ENCODE measurements at places on chromosomes 11 and 22. TPM values are rescaled to one million over a fixed set of nuclear protein-coding genes. Genes with fewer than 3 reads are reported as not detected.

FREY1 gene
- total RNA-seq, result not detected

DAGLA gene
- 1.9 TPM for total RNA-seq

SYT13 gene
- 0.30 TPM for total RNA-seq

KCNJ5 gene
- total RNA-seq, result 2.8 TPM

SLC22A25 gene
- total RNA-seq, result not detected

CASP5 gene
- not detected for total RNA-seq

GGTLC3 gene
- not detected for total RNA-seq

PNPLA2 gene
- total RNA-seq, result 33.0 TPM

OR2AG2 gene
- total RNA-seq, result 0.17 TPM

RAB36 gene
- 9.0 TPM for total RNA-seq

GRCh38 chr11:8624698-8625097 lies 30.7 kb upstream of the STK33 start:
- H3K27me3 ChIP-seq, result no peaks in the 10 kb centered on the region
- H3K27ac ChIP-seq, result no peak overlapping the region
- no peak overlapping the region for H3K4me3 ChIP-seq

DNA sequence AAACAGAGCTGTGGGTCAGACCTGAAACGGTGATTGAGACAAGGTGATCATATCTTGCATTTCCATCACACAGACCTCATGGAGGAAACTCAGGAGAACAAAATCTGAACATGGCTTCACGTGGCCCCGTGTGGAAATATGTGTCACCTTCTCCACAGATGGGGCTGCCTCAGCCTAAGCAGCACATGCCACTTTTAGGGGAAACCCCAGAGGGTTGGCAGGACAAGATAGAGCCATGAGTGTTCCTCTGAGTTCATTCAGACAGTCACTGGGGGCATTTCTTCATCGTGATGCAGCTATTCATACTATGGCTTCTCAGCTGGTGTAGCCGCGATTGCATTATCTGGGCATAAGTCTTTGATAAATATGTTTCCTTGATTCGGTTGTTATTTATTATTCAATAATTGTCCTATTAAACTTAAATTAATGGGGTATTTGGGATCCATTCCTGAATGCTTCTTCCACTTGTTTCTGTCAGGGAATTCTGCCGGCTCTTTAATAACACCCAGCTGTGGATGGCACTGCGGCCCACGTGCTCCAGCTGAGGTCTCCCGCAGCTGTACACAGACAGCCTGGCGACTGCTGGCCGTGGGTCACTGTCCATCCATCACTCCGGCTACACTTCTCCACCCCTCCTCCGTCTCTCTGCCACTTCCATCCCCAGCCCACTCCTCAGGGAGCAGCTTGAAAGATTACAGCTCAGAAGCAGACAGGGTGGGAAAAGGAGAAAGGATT lies 485.1 kb downstream of the OPCML start:
- H3K27ac ChIP-seq, result no peak overlapping the region
- no peaks in the 10 kb centered on the region for H3K4me1 ChIP-seq
- no peaks in the 10 kb centered on the region for H3K36me3 ChIP-seq
- H3K27me3 ChIP-seq, result no peaks in the 10 kb centered on the region

GRCh38 chr11:61152816-61153592 lies 8.2 kb downstream of the VPS37C start:
- DNase-seq, result no peak
- no peaks in the 10 kb centered on the region for H3K27me3 ChIP-seq
- no peak overlapping the region for H3K27ac ChIP-seq
- peaks cover 11% of the 10 kb centered on the region for H3K4me1 ChIP-seq
- no peaks in the 10 kb centered on the region for H3K36me3 ChIP-seq

- DNase-seq, result peak; percentile 79
- H3K27ac ChIP-seq, result no peak overlapping the region
- H3K27me3 ChIP-seq, result no peaks in the 10 kb centered on the region
- H3K4me3 ChIP-seq, result no peak overlapping the region
- H3K4me1 ChIP-seq, result peaks cover 11% of the 10 kb centered on the region
Observed at GRCh38 chr22:41401781-41402648, 20.3 kb downstream of the TEF start.

DNA sequence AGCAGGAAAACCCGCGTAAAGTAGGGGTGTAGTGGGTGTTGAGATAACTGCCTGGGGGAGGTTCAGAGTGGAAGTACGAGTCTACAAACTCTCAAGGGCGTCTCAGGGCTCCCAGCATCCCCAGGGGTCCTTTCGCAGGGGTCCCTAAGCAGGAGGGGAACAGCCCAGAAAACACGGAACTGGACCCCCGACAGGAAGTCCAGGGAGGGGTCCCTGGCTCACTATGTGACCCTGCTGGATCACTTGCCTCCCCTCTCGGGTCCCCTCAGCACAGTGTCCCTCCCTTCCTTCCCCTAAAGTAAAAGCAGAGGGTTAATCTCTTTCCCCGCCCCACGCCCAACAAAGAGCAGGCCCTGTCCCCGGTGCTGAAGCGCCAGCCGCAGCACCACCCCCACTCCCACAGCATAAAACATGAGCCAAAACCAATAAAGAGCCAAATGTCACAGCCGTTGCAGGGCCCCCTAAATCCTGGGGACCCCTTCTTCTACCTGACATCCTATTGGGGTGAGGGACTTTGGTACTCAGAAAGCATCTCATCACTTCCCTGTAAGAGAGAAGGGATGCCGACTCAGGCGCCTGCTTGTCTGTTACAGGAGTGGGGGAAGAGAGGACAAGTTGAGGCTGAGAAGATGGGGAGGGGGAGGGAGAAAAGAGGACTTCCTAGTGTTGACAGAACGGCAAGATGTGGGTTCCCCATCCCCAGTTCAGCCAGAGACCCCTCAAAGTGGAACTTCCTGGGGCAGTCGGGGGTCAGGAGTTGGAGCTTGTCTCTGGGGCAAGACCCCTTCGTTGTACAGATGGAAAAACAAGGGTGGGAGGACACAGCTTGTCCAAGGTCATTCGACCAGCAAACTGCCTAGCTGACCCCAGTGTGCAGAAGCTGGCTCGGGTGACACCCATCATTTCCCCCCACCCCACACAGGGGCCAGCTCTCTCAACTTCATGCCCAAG lies 1.4 kb upstream of the NEFH start:
- no peak for DNase-seq
- H3K4me1 ChIP-seq, result peaks cover 32% of the 10 kb centered on the region
- H3K4me3 ChIP-seq, result no peak overlapping the region
- H3K27ac ChIP-seq, result no peak overlapping the region
- H3K27me3 ChIP-seq, result no peaks in the 10 kb centered on the region

DNA sequence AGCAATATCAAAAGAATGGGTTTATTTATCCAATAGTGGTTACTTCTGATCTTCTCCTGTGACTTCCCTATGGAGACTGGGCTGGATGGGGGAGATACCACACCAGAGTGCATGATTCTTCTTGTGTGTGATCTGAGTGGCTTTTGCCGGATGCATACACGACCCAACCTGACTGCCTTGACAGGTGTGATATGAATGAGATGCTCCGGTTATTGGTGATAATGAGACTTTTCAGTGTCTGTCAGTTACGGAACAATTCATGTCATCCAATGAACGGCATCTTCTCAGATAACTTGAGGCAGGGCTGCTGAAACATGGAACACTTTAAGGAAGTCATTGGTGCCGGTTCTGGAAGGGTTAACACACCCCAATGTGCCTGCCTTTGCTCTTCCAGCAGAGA lies 17.7 kb downstream of the FJX1 start:
- H3K36me3 ChIP-seq, result no peaks in the 10 kb centered on the region
- no peak for DNase-seq
- no peaks in the 10 kb centered on the region for H3K4me1 ChIP-seq

- no peak overlapping the region for H3K27ac ChIP-seq
- no peaks in the 10 kb centered on the region for H3K27me3 ChIP-seq
- H3K4me3 ChIP-seq, result peak overlapping the region; percentile 26
- DNase-seq, result no peak
- H3K4me1 ChIP-seq, result peaks cover 7% of the 10 kb centered on the region
Observed at GRCh38 chr11:44310463-44311272, 729 bp upstream of the ALX4 start.

DNA sequence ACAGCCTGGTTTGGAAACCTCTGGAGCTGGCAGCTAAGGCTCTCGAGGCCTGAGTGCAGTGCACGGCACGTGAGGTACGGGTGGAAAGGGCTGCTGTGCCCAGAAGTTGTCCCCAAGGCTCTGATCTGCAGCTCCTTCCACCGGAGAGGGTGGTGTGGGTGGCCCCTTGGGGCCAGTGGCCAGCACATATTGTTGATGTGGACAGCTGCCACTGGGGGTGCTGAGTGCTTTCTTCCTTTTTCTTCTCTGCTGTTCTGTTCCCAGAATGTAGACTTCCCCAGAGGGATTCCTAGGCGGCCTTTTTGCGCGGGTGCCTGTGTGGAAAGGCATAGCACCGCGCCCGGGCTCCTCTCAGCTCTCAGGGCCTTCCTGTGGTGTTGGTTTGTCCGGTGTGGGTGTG lies 1476.5 kb downstream of the TBC1D22A start:
- DNase-seq, result no peak
- no peaks in the 10 kb centered on the region for H3K36me3 ChIP-seq
- no peak overlapping the region for H3K27ac ChIP-seq
- no peaks in the 10 kb centered on the region for H3K4me1 ChIP-seq
- no peak overlapping the region for H3K4me3 ChIP-seq

DNA sequence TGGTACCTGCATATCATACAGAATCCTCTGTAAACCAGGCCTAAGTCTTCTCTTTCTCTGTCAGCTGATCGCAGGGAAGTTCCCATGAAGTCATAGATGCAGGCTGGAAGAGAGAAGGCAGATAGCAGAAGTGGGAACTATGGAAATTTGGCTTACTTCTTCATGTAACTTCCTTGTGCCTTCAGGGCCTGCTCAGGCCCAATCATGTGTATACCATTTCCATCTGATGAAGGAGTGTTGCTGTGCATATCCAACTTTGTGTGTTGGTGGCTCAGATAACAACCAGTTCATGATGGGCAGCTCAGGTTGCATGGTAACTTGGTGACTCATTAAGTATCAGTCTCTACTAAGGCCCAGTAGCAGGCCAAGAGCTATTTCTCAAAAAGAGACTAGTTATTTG lies 53.1 kb upstream of the CEP295 start:
- H3K27ac ChIP-seq, result no peak overlapping the region
- no peak overlapping the region for H3K4me3 ChIP-seq
- H3K36me3 ChIP-seq, result no peaks in the 10 kb centered on the region

DNA sequence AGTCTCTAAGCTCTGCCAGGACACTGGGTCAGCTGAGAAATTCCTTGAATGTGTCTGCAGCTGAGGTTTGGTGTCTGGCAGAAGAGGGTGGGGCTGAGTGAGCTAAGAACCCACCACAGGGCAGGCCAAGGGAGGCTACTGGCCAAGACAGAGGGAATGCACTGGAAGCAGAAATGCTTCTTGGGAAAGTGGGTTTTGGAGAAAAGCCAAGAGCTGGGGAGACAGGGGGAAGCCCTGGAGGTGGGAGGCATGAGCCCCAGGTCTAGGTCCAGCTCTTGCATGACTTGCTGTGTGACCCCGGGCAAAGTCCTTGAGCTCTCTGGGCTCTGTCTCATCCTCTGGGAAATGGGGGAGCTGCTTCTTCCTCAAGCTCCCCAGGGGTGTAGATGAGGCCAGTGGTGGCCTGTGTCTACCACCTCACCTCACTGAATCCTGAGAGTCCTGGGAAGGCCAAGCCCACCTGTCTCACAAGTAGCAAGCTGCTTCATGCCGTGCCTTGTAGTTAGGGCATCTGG lies 2.3 kb downstream of the MMP11 start:
- H3K27me3 ChIP-seq, result no peaks in the 10 kb centered on the region
- no peak overlapping the region for H3K4me3 ChIP-seq
- no peak for DNase-seq
- no peaks in the 10 kb centered on the region for H3K36me3 ChIP-seq

DNA sequence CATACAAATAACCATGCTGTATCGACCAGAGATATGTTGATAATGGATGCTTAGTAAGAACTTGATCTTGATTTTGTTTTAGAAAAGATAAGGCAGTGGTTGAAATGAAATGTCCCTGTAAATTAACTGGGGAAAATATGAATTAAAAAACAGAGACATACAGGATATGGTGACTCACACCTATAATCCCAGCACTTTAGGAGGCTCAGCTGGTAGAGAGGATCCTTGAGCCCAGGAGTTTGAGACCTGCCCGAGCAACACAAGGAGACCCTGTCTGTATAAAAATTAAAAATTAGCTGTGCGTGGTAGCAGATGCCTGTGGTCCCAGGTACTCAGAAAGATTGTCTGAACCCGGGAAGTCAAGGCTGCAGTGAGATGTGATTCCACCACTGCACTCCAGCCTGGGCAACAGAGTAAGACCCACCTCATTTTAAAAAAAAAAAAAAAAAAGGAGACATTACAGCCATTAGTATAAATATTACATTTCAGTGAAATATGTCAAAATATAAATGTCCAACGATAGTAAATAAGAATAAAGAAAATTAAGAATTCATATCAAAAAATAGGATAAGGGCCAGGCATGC lies 4.6 kb downstream of the PICALM start:
- H3K27ac ChIP-seq, result no peak overlapping the region
- H3K36me3 ChIP-seq, result no peaks in the 10 kb centered on the region
- peaks cover 7% of the 10 kb centered on the region for H3K4me1 ChIP-seq
- no peak for DNase-seq
- no peaks in the 10 kb centered on the region for H3K27me3 ChIP-seq

- H3K27ac ChIP-seq, result no peak overlapping the region
- H3K4me3 ChIP-seq, result no peak overlapping the region
- no peaks in the 10 kb centered on the region for H3K4me1 ChIP-seq
- no peaks in the 10 kb centered on the region for H3K27me3 ChIP-seq
- no peak for DNase-seq
Observed at GRCh38 chr11:15199693-15200092, 85.0 kb downstream of the INSC start.

- no peak overlapping the region for H3K4me3 ChIP-seq
- H3K27ac ChIP-seq, result no peak overlapping the region
- H3K4me1 ChIP-seq, result no peaks in the 10 kb centered on the region
- no peaks in the 10 kb centered on the region for H3K27me3 ChIP-seq
- no peaks in the 10 kb centered on the region for H3K36me3 ChIP-seq
Observed at GRCh38 chr11:13348305-13348704, 70.7 kb downstream of the BMAL1 start.

GRCh38 chr11:125663910-125664309 lies 16.7 kb downstream of the ACRV1 start:
- H3K36me3 ChIP-seq, result no peaks in the 10 kb centered on the region
- no peak for DNase-seq
- H3K4me1 ChIP-seq, result no peaks in the 10 kb centered on the region
- H3K27me3 ChIP-seq, result no peaks in the 10 kb centered on the region
- no peak overlapping the region for H3K4me3 ChIP-seq

- no peak for DNase-seq
- H3K4me3 ChIP-seq, result no peak overlapping the region
- no peaks in the 10 kb centered on the region for H3K36me3 ChIP-seq
- no peaks in the 10 kb centered on the region for H3K27me3 ChIP-seq
- H3K27ac ChIP-seq, result no peak overlapping the region
- H3K4me1 ChIP-seq, result peaks cover 5% of the 10 kb centered on the region
Observed at GRCh38 chr11:6405846-6406245, 13.0 kb downstream of the APBB1 start.

- no peaks in the 10 kb centered on the region for H3K4me1 ChIP-seq
- H3K36me3 ChIP-seq, result no peaks in the 10 kb centered on the region
- no peak overlapping the region for H3K27ac ChIP-seq
- no peak overlapping the region for H3K4me3 ChIP-seq
Observed at GRCh38 chr22:50723991-50724390, 14.0 kb upstream of the ACR start.
